ENCODE measurements at places on chromosomes 7 and 10.

- no peak for DNase-seq
Observed at GRCh38 chr7:114941692-114942091, 19.8 kb downstream of the MDFIC start.

DNA sequence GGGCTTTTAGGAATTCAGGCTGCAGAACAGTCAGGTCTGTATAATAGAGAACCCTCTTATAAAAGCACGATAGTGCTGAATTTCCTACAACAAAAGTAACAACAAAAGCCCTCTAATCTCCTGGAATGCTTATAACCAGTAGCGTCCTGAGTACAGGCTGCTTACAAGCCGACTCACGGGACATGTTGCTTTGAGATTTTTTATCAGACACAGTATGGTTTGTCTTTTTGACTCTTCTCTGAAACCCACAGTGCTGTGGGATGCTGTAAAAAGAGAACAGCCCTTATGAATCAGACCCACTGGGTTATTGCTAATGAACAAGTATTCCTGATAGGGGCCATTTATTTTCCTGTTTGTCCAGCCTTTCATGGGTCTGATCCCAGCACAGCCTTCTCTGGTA, 59.4 kb downstream of the PLPP4 start:
- no peak for DNase-seq

GRCh38 chr10:22460101-22460500, 114.8 kb downstream of the SPAG6 start:
- DNase-seq: no peak

- no peak for DNase-seq
Observed at GRCh38 chr7:132782777-132783640, 206.7 kb upstream of the PLXNA4 start.

DNA sequence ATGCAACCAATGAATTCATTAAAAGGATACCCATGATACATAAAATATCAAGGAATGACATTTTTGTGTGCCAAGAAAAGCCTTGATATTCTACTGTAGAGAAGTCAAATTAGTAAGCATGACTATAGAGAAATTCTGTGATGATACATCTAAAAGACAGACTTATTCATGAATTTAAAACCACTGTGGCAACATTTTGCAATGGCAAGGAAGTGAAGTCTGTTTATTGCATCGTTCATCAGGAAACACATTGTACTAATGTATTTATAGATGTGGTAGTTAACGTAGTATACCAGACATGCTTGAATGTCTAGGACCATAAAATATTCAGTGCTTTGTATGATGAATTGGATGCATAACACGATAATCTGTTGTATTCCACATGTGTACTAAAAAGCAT, 9.3 kb upstream of the CLEC5A start:
- DNase-seq: peak; percentile 40

- DNase-seq: no peak
Observed at GRCh38 chr10:4267086-4267773, 482.2 kb upstream of the KLF6 start.

DNA sequence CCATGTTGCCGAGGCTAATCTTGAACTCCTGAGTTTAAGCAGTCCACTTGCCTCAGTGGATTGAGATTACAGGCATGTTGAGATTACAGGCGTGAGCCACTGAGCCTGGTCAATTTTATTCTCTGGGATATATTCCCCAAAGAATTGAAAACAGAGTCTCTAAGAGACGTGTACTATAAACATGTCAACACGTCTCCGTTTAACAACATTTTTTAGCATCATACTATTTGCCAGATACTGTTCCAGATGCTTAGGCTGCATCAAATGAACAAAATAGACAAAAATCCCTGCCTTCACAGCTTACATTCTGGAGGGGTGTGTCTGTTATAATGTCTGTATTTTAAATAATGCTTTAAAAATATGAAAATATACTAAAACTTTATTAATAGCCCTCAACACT, 54.1 kb upstream of the PRKG1 start:
- no peak for DNase-seq

DNA sequence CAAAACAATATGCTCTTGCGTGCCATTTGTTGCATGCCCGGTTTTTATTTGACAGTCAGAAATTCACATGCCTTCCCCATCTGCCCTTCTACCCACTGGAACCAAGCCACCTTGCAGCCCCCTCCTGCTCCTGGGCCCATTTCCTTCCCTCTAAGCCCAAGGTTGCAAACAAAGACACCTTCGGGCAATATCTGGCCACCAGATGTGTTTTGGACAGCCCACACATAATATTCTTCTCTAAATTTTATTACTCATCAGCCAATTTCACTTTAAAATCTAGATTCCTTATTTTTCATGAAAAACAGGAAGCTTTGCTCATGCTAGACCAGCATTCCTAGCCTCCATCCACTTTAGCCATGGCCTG, 18.2 kb upstream of the C10orf105 start:
- DNase-seq: peak; percentile 24

- no peak for DNase-seq
Observed at GRCh38 chr10:129538236-129538635, 71.2 kb downstream of the MGMT start.
